Cardiac septum (tissue), 1 donor: ENCODE measurements at places on chromosomes 2 and 18.
A peak's percentile ranks its signal among the peaks of the same experiment; 100 is the strongest.

- DNase-seq = no peak
Measured at GRCh38 chr18:5476961-5477800, 66.6 kb downstream of the EPB41L3 start.

- DNase-seq = no peak
Measured at GRCh38 chr18:52596748-52597435, 256.9 kb downstream of the DCC start.

GRCh38 chr2:27074738-27075565 lies 3.5 kb upstream of the EMILIN1 start:
- DNase-seq = no peak

- DNase-seq = no peak
Measured at GRCh38 chr2:19409046-19409445, 50.6 kb upstream of the OSR1 start.

DNA sequence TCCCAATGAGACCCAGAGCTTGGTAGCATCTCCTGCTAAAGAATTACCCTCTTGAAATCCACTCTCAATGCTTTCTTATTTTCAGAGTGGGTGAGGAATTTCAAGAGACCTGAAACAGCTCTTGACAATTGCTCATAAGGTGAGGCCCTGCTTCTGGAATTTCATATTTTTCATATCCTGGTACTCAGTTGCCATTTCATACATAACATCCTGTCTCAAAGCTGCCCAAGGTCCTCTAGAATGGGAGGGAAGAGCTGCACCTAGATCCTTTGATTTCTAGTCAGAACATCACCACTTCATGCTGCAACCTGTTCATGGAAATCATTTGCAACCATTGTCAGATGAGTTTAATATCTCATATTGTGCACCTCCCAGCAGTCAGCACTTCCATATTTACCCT lies 404.8 kb upstream of the GALNT5 start:
- no peak for DNase-seq

DNA sequence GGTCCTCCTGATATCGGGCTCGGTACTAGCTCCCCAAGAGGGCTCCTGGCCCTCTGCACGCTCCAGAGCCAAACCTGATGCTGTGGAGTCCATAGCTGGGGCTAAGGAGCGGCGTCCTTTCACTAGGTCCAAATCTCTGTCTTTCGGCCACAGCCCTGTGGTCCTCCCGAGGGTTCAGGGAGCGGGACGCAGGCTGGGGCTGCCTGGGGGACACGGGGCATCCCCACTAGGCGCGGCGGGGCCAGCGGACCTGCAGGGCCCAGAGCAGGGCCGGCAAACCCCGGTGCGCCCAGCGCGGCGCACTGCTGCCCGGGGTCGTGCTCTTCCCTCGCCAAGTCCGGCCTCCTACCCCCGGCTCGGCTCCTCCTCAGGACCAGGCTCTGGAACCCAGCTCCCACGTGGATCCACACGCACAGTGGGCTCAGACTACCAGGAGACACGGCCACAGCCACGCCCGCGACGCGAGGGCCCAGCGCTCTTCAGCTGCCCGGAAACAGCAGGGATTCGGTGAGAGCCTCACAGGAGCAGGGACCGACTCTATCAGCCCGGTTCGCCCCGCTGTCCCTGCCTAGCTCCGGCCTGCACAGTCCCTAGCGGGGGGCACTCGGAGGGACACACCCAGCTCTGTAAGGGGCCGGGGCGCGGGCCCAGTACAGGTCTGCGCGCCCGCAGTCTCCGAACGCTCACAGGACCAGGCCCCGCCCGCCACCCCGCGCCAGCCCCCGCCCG lies 593 bp downstream of the ZNF514 start:
- peak; percentile 82 for DNase-seq

DNA sequence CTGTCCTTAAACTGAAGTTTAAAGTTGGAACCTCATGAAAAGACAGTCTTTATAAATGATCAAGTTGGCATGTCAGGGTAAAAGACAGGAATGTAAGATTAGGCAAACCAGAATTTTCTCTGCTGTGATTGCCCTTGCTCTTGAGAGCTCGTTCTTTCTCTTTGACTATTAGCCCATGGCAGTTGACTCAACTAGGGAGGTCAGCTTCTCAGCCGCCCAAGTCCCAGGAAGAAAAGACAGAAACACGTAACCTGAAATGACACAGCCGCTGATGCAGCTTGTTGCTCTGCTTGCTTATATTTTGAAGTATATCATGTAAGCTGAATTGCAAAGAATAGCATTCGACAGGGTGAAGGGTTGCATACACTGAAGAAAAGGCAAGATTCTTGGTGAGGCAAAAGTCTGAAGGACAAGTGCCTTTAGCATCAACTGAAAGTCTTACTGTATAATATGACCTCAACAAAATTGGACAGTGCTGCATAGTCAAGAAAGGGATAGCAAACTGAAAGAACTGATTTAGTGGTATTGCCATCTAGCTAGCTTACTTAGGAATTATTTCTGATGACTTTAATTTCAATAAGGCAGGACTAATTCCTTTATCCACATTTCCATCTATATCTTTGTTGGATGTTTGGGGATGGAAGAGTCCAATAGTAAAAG lies 54.7 kb downstream of the ARHGAP15 start:
- no peak for DNase-seq

DNA sequence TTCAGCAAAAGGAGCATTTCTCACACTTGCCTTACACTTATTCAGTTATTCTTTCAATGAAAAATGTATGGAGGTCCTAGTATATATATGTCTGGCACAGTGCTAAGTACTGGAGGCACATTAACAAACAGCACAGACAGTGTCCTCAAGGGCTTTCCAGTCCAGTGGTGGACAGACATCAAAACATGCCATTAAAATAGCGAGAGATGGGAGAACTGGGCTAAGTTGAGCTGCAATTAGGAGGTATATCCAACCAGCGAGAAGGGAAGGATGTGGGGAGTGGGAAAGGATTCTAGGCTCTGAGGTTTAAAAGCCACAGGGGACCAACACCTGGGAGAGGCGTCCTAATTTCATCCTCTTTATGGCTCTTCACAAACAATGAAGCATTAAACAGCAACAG lies 127.5 kb upstream of the TTC39C start:
- DNase-seq = no peak
